ENCODE measurements at places on chromosomes 13 and 19. TPM values are rescaled to one million over a fixed set of nuclear protein-coding genes. Genes with fewer than 3 reads are reported as not detected.

ZNF432 gene
- 13.6 TPM for total RNA-seq

LRRC63 gene
- not detected for total RNA-seq

ANGPTL8 gene
- not detected for total RNA-seq

ZNF45 gene
- 18.4 TPM for total RNA-seq

SH2D3A gene
- 17.9 TPM for total RNA-seq

STOML3 gene
- total RNA-seq: not detected

CADM4 gene
- total RNA-seq: 10.2 TPM

KIR2DL4 gene
- not detected for total RNA-seq

POU4F1 gene
- total RNA-seq: 0.26 TPM

TNFSF9 gene
- total RNA-seq: 2.1 TPM

ZNF296 gene
- 14.8 TPM for total RNA-seq

ZNF208 gene
- not detected for total RNA-seq

C19orf67 gene
- 0.39 TPM for total RNA-seq

ZNF85 gene
- total RNA-seq: 26.8 TPM

CLEC17A gene
- total RNA-seq: not detected

IGSF23 gene
- total RNA-seq: not detected

ZNF610 gene
- 6.4 TPM for total RNA-seq

ZNF221 gene
- 6.4 TPM for total RNA-seq

PDE4C gene
- 1.8 TPM for total RNA-seq

ZNF8 gene
- total RNA-seq: 17.3 TPM

TUBB4A gene
- total RNA-seq: 19.5 TPM

GPR4 gene
- total RNA-seq: not detected

ATP4A gene
- total RNA-seq: 0.24 TPM

CC2D1A gene
- 48.5 TPM for total RNA-seq

PCDH9 gene
- total RNA-seq: 0.09 TPM

C1QTNF9B gene
- total RNA-seq: not detected

TMPRSS9 gene
- 0.33 TPM for total RNA-seq

RAB3A gene
- 6.8 TPM for total RNA-seq

PPP5C gene
- 108 TPM for total RNA-seq

CFD gene
- 1.9 TPM for total RNA-seq

PRR20E gene
- not detected for total RNA-seq

SIGLEC12 gene
- total RNA-seq: not detected

SPART gene
- total RNA-seq: 60.6 TPM

Measured in H9 (cell line).